ENCODE measurements at places on chromosomes 13 and 19.

GRCh38 chr13:53241891-53242348 is 213.3 kb downstream of the OLFM4 start:
- H3K4me1 ChIP-seq: no peaks in the 10 kb centered on the region
- no peak overlapping the region for H3K27ac ChIP-seq
- DNase-seq: no peak
- no peaks in the 10 kb centered on the region for H3K36me3 ChIP-seq
- no peak overlapping the region for H3K4me3 ChIP-seq
- H3K27me3 ChIP-seq: no peaks in the 10 kb centered on the region

DNA sequence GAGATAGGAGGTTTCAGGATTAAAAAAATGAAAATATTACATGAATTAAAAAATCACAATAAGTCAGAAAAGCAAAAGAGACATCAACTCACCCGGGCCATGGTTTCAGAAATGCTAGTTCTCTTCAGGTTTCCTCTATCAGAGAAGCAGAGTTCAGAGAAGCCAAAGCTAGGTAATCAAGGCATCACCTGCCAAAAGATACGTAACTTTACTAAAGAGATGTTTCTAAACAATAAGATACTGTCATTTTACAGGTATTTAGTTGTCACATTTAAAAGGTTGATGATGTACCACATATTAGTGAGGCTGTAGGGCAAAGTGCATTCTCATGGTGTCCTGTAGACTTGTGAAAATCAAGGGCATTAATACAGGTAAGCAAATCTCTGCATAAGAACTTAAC is 51.2 kb downstream of the ZNF45 start:
- no peaks in the 10 kb centered on the region for H3K4me1 ChIP-seq
- H3K27me3 ChIP-seq: no peaks in the 10 kb centered on the region
- H3K4me3 ChIP-seq: no peak within 1 kb of the TSS

- H3K36me3 ChIP-seq: peaks cover 23% of the 10 kb centered on the region
- DNase-seq: no peak
- no peaks in the 10 kb centered on the region for H3K27me3 ChIP-seq
- H3K4me1 ChIP-seq: no peaks in the 10 kb centered on the region
- H3K27ac ChIP-seq: no peak overlapping the region
These were observed 29.1 kb downstream of the TUBGCP3 start for GRCh38 chr13:112558696-112559418.

- H3K4me3 ChIP-seq: no peak overlapping the region
- no peak overlapping the region for H3K27ac ChIP-seq
- no peaks in the 10 kb centered on the region for H3K36me3 ChIP-seq
- no peaks in the 10 kb centered on the region for H3K27me3 ChIP-seq
These were observed 9.3 kb upstream of the CPAMD8 start for GRCh38 chr19:17035842-17036424.

DNA sequence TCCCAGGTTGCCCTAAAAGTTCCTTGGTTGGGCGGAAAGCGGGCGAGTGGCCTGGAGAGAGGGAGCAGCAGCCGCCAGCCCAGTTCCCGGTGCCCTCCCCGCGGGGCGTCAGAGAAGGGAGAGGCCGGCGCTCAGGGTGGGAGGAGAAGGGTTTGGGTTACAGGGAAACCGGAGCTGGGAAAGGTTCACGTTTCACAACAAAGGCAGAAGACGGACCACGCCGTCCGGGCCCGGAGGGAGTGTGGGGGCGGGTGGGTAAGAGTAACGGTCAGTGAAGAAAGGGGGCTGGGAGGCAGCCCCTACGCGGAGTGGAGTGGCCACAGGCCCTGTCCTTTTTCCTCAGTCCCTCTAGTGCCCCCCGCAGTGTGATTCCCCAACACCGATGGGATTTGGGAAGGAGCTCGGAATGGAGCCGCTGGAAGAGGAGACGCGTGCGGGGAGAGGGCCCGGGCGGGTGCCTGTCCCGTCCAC is 1.6 kb downstream of the SIX5 start:
- peak overlapping the region; percentile 84 for H3K4me3 ChIP-seq
- H3K27ac ChIP-seq: peak overlapping the region; percentile 98
- no peaks in the 10 kb centered on the region for H3K27me3 ChIP-seq
- peaks cover 14% of the 10 kb centered on the region for H3K4me1 ChIP-seq
- no peak for DNase-seq

DNA sequence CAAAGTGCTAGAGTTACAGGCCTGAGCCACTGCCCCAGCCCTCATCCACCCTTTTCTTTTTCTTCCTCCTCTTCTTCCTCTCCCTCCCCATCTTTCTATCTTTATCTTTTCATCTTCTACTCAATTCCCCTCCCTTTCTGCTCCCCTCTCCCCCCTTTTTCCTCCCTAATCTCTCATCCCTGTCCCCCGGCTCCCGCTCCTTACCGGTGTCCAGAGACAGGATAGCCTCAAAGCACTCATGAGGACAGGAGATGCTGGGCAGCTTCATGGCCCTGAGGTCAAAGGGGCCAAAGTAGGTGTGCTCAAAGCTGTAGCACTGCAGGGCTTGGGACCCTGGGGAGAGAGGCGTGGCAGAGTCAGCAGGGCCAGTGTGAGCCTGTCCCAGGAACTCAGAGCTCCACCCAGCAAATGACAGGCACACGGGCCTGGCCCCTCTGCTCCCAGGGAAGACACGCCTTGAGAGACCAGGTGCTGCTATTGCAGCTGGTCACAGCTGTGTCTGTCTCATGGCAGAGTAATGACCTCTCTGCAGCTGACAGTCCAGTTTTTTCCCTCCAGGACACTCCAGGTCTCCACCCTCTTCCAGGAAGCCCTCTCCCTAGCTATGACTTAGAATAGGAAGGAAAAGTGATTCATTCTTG is 2.6 kb downstream of the LYPD5 start:
- H3K27ac ChIP-seq: peak overlapping the region; percentile 79
- H3K4me3 ChIP-seq: peak overlapping the region; percentile 91
- no peak for DNase-seq
- peaks cover 18% of the 10 kb centered on the region for H3K4me1 ChIP-seq

- DNase-seq: peak; percentile 97
- no peaks in the 10 kb centered on the region for H3K27me3 ChIP-seq
- peaks cover 8% of the 10 kb centered on the region for H3K4me1 ChIP-seq
- H3K4me3 ChIP-seq: peak overlapping the region; percentile 69
These were observed 64.0 kb downstream of the ACSBG2 start for GRCh38 chr19:6199240-6199994.

DNA sequence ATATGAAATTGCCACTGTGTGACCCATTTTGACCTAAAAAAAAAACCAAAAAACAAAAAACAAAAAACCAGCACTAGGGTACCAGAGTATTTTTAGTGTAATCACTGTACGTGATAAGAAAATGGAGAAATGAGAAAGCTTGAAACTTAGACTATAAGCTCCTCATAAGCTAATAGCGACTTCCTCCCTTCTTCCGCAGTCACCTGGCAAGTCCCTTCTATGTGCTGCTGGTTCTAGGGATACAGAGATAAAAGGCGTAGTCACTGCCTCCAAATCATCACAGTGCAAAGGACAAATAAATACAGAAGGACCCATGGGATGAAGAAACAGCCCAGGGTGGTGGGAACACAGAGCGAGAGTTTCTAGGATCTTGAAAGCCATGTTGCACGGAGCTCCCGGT is 190.3 kb downstream of the TM9SF2 start:
- no peaks in the 10 kb centered on the region for H3K27me3 ChIP-seq
- no peaks in the 10 kb centered on the region for H3K36me3 ChIP-seq
- no peak for DNase-seq
- H3K4me3 ChIP-seq: no peak overlapping the region
- 0 out of 2 replicates have a peak, but pooled peaks cover 6% of the 10 kb centered on the region for H3K4me1 ChIP-seq

DNA sequence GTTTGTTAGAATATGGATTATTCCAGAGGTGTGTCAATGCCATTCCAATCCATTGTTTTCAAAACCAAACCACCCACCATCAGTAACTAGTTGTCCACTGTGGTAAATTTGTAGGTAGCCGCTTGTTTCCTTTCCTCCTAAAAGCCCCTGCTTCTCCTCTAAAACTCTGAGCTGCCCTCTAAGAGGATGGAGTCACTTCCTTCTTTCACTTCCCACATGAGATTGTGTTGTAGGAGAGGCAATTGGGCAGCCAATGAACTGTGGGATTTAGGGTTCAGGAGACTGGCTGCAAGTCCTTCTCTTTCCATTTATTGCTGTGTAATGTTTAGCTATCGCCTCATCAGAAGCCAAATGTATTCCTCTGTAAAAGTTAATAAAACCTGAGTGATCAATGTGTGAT is 49.9 kb upstream of the RFXAP start:
- no peak for DNase-seq
- H3K27ac ChIP-seq: no peak overlapping the region
- H3K27me3 ChIP-seq: no peaks in the 10 kb centered on the region
- H3K4me1 ChIP-seq: peaks cover 4% of the 10 kb centered on the region
- H3K36me3 ChIP-seq: no peaks in the 10 kb centered on the region
- H3K4me3 ChIP-seq: no peak overlapping the region

DNA sequence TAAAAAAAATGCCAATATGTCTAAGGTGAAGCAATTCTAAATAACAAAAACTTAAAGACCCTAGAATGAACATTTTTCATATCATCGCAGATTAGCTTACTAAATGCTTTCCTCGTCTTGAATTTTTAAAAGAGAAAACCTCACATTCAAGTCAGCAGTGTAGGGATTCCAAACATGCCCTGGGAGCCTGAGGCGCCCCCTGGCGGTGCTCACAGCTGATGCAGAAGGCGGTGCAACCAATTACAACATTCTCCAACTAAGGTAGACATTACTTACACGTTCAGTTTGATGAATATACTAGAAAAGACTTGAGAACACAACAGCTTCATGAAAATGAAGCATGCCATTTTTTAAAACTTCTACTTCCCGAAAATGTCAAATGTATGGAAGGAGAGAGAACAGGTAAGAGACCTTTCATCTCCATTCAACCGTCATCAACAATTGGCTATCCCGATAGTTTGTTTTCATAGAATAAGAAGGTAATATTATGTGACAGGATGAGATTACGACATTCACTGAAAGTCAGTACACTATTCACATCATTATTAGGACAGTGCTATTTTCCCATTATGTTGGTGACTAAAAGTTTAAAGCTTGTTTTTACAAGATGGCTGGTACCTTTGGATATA is 304.4 kb downstream of the DCLK1 start:
- no peak overlapping the region for H3K4me3 ChIP-seq
- no peaks in the 10 kb centered on the region for H3K36me3 ChIP-seq
- no peak overlapping the region for H3K27ac ChIP-seq
- peak; percentile 22 for DNase-seq

DNA sequence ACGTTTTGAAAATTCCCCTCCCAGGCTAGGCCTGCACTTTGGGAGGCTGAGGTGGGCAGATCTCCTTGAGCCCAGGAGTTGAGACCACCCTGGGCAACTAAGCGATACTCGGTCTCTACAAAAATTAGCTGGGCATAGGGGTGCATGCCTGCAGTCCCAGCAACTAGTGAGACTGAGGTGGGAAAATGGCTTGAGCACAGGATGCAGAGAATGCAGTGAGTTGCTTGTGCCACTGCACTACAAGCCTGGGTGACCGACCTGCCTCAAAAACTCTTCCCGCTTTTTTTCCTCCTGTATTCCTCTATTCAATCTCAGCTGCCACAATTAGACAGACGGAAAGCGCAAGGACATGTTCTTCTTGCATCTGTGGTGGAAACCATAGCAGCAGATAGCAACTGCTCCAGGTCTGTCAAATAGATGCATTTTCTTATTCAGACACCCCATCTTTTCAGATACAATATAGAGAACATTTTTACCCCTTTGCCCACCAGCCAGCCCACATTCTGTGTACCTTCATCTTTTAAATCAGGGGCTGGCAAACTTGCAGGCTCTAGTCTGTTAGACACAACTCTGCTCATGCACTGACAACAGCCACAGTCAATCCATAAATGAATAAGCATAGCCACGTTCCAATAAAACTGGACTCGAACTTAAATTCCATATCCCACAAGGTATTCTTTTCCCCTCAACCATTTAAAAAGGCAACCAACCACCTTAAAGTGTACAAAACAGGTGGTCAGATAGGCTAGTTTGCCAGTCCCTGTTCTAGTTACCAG is 4.8 kb downstream of the TPT1 start:
- H3K36me3 ChIP-seq: peaks cover 49% of the 10 kb centered on the region
- peaks cover 88% of the 10 kb centered on the region for H3K4me1 ChIP-seq
- DNase-seq: no peak
- H3K27ac ChIP-seq: no peak overlapping the region
- H3K27me3 ChIP-seq: no peaks in the 10 kb centered on the region
- H3K4me3 ChIP-seq: no peak overlapping the region

DNA sequence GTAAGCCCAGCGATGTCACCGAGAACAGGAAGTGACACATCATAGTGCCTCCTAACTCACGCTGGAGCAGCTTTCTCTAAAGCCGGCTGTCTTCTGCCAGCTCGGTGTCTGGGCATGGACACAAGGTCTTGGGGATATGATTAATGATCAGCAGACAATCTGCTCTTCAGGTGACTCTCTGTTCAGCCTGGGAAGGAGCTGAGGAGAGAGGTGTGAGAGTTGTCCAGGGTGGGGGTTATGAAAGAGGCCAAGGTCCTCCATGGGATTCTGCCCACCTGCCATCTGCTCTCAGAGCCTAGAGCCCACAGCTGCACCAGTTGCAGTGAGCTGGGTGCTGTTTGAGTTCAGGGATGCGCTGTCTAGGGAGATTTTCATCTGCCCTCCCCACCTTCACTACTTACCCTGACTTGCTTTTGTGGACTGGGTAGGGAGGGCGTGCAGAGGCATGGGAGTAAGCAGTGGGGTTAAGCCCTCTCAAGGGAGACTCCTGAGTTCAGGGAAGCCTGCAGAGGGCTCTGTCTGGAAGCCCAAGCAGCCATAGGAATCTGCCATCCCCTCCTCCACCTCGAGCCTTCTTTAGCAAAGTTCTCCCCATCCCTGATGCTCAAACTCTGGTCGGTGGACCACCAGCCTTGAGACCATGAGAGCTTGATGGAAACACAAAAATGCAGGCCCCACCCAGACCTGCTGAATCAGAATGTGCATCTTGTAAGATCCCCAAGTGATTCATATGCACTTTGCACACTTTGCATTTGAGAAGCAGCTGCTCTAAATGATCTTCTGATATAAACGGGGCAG is 539.7 kb downstream of the RFC3 start:
- H3K36me3 ChIP-seq: no peaks in the 10 kb centered on the region
- H3K4me3 ChIP-seq: peak overlapping the region; percentile 15
- no peaks in the 10 kb centered on the region for H3K27me3 ChIP-seq
- no peak for DNase-seq

DNA sequence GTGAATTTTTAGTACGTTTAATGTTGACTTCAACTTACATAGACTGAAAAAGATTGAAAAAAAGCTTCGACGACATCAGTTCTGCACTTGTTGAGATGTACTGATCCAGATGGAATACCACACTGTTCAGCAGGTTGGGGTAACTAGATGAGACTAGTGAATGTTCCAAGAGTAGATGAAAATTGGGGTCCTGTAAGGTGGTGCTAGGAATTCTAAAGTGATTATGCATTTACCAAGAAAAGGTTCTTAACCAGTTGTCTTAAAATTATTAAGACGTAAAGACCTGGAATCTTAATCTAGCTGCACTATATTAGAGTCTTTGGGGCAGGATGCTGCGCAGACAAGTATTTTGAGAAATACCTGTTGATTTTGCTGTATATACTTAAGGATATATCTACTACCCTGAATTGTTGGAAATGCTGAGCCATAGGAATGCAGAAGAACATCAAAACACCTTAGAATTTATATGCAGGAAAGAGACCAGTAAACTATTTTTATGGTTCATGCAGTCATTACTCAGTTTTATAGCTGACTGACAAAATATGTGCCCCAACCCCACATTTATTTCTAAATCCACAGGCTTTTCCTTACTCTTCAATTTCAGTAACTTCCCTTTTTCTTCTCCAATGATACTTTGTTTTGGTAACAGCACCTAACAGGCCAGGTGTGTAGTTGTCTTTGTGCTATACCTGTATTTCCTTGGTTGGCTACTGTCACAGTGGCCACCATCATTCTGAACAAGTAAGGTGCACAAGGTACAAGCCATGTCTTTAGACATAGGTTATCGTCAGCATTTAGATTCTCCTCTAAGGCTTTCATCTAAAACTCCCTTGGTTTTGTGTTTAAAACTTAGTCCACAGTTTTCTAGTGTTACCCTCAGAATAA is 8.6 kb downstream of the MIR17HG start:
- peaks cover 39% of the 10 kb centered on the region for H3K36me3 ChIP-seq
- H3K4me3 ChIP-seq: no peak overlapping the region
- no peaks in the 10 kb centered on the region for H3K4me1 ChIP-seq
- no peak for DNase-seq
- no peak overlapping the region for H3K27ac ChIP-seq
